ENCODE measurements at places on chromosomes 5 and 9.
A peak's percentile ranks its signal among the peaks of the same experiment; 100 is the strongest.

GRCh38 chr9:21728781-21729180, 73.7 kb upstream of the MTAP start:
- no peak for DNase-seq

DNA sequence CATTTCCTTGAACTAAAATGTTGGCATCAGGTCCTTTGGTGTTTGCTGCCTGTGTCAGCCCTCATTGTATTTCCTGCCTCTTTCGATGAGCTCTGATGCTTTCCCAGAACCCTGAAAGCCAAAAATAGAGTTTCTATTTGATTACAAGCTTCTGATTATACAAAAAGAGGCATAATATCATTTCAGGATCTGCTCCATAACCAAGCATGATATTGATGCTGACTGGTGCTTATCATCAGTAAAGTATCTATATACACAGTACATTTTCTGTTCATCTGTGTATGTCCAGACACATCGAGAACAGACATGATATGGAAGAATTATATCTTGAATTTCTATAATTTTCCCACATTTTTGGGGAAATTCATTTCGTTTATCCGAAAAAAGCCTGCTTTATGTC, 58.6 kb downstream of the SEMA6A start:
- DNase-seq, result no peak

DNA sequence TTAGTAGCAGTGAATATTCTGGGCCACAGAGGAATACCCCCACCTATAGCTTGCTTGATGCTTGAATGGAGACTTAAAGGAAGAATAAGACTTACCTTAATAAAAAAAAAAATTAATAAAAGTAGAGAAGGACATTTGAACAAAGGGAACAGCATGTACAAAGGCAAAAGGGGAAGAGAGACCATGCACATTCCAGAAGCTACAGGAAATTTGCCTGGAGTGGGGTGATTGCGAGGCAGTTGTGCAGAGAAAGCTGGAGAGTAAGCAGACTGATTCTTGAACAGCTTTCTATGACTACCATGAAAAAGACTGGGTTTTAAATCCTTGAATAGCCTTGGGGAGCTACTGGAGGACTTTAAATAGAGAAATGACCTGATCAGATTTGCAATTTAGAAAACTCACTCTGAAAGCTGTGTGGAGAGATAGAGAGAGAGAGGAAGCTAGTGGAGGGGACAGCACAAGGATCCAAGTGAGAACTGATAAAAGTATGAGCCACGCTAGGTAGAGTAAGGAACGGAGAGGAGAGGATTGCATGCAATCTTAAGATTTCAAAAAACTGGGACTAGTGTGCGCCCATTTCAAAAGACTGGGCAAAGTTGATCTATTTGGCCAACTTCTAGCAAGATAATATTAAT, 12.5 kb upstream of the SSBP2 start:
- DNase-seq, result no peak

DNA sequence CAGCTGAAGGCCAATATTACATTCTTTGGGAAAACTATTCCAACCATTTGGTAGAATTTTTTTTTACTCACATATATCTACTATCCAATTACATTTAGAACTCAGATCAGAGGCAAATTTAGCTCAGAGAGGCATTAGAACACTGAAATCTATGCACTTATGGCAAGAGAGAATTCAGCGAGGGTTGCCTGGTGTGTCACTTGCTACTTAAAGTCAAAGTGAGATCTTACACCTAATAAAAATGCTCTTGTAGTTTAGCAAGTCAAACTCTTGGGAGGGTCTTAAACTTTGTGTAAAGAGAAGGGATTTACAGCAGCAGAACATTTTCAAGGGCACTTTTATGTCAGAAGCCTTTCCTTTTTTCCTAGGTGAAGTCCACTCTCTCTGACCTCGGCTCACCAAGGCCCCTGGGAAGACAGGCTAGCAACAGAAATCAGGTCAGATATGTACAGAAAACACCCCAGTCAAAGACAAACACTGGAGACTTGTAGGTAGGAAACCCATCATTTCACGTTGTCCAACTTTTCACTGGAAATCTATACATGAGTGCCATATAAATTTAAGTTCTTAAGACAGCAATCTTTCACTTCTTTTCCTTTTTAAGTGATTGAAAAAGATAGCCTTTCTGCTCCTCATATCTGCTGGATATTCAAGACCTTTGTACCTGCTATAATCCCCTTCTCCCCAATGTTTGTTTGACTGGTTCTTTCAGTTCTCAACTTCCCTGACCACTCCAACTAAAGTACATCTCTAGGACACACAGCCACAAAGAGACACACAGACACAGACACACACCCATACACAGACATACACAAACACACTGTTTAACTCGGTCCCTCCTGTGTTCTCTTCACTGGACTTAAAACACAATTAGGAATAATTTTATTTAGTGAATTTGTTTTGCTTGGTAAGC, 635.8 kb downstream of the PDE4D start:
- no peak for DNase-seq

- no peak for DNase-seq
These were observed 4.4 kb downstream of the PHF2 start for GRCh38 chr9:93580654-93581380.

GRCh38 chr5:72291601-72292000, 28.4 kb downstream of the MRPS27 start:
- DNase-seq, result no peak

DNA sequence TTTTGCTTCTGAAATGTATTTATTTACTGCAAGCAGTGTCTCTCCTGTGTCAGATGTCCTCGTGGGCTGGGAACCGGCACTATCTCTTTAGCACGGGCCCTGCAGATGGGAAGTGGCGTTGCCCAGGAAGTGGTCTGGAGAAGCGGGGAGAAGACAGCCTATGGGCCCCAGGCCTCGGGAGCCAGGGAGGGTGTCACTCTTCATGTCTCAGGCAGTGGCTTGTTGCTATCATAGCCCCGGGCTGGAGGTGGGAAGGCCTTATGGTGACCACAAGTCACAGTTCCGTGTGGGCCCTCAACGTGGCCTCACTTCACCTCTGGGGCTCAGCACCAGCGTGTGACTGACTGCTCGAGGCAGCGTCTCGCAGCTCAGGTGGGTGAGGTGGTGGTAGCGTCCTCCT, 41.4 kb downstream of the SYK start:
- no peak for DNase-seq

GRCh38 chr9:19120877-19121276, 6.4 kb downstream of the PLIN2 start:
- DNase-seq, result no peak

DNA sequence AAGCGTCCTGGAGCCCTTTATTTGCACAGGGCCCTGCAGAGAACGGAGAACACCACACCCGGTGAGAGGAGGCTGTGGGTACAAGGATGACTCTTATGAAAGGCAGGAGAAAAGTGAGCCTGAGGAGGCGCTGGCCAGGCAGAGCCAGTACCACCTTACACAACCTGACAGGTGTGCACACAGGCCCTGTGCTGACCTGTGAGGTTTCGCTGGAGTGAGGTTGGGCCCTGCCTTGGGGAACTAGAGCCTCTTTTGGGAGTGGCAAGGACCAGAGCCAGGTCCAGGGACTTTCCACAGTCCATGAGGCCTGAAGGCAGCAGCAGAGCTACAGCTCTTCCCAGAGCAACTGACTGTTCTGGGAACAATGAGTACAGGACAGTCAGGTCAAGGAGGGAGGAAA, 3.1 kb downstream of the SRD5A1 start:
- DNase-seq, result no peak

DNA sequence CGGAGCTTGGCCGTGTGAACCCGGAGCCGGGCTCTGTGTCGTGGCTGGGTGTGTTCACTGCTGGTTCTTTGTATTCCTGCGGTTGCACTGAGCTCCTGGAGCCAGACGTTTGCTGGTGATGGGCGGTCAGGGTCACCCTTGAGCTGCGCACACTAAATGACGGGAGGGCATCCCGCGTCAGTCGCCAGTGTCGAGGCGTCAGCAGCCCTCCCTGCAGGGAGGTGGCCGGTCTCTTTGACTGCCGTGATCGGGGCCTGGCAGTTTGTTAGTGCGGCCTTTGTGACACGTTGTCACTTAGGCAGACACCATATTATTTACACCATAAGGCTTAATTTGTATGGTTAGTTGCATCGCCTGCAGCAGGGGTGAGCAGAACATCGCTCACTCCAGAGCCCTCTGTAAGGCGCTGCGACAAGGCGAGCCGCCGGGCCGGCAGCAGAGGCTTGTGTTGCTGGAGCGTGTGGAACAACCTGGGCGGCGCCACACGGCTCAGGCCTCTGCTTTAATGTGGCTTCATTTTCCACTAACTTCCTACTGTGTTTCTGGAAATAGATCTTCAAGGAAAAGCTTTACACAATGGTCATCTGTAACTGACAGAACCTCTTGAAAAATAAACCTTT, 8.3 kb downstream of the NDUFS6 start:
- DNase-seq, result no peak

DNA sequence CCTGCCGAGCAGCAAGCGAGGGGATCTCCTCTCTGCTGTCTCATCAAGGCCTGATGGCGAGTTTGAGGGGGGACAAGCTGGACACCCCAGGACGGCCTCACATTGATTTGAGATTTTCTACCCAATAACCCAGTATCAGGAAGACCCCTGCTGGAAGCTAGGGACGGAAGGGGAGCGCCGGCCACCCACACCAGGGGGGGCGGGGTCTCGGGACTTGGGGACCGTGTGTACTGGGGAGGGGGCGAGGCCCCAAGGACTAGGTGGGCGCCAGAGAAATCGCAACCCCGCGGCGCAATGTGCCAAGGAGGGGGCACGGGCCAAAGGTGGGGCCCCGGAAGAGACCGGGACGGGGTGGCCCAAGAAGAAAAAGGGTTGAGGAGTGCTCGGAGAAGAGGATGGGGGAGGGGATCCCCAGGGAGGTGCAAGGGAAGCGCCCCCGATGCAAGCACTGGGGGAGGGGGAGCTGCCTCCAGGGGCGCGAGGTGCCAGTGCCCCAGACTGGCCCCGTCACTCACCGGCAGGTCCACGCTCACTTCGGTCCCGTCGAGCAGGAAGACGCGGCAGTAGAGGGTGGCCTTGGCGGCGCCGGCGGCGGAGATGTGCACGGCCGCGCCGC, 1.1 kb downstream of the EPB41L4B start:
- no peak for DNase-seq

GRCh38 chr5:110258460-110259216, 467.8 kb downstream of the TMEM232 start:
- DNase-seq, result peak; percentile 1

DNA sequence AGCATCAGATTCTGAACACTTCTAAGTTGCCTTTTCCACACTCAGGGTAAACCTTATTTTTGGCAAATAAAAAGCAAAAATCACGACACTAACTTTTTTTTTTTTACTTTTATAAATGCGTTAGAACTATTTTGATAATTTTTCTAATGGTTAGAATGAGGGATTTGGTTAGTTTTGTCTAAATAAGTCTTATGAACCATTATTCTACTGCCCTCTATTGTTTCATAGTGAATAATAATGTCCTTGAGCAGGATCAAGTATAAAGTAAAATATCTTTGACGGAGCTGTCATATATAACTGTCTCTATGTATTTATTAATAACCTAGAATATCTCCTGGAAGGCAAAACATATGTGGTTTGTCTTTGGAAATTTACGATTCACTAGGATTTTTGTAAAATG, 631.8 kb downstream of the GABRG2 start:
- no peak for DNase-seq

DNA sequence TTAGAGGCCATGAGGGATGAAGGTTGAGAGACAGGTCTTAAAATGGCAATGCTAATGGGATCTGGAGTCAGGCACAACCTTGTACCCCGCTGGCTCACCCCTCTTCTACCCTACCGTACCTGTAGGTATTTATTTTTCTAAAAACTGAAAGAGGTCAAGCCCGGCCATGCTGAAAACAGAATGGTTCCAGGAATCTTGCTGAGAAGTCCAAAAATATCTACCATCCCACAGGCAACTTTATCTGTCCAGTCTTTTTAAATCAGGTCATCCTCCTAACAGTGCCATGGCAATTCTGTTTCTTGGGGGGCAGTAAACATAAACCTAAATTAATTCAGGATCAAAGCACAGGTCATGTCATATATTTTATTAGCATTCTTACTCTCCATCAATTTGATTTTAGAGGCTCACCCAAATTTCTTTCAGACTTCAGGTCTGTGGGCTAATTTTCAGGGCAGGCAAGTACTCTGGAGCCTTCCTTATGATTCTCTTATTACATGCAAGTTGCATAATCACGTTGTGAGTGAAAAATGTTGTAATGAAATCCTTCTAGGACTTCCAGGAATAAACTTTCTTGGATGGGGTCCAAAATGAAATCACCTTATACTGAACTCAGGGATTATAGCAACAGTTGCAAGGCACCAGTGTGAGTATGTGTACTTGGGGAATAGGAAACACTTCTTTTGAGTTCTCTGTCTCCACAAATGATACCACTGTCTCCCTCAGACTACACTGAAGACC, 102.7 kb upstream of the NREP start:
- no peak for DNase-seq

DNA sequence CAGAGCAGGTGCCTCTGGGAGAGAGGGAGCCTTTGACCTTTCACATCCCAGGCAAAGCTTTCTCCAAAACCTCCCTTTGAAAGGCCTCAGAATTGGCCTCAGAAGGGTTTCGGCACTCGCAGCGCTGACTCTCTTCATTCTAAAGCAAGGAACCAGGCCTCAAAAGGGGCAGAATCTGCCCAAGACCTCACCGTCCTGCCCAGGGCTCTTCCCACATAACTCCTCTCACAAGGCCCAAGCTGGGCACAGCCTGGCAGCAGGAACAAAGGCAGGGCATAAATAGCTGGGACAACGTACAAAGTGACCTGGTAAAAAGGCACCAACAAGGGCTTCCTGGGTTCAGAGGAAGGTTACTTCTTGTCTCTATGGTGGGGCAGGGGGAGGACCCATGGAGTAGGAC, 166.3 kb upstream of the FSTL4 start:
- DNase-seq, result no peak

DNA sequence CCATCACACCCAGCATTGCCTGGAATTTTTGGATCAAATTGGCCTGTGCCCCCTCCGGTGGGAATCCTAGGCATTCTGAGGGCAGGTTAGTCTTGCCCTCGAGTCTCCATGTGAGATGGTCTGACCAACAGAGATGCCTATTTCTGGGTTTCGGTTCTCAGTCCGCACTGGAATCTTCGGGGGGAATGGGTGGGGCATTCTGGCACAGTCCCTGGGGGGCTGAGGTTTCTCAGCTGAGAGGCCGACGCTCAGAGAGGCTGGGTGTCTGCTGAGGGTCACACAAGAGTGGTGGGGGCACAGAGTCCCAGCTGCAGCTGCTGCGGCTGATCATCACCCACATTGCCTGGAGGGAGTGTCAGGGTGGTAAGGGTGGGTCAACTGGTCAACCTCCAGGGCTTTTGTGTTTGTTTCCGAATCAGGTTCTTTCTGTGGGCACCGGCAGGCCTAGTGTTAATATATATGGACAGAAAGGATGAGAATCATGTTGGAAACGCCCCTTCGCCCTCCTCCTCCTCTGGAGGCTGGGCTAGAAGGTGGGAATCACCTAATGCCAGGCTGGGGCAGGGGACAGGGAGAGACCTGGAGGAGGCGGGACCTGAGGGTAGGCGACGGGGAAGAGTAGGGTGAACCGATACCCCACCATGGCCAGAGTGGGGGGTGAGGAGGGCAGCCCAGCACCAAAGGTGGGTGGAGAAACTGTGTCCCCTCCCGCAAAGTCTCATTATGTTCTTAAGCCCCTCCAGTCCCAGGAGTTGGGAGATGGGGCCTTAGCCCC, 149.5 kb upstream of the PHYKPL start:
- DNase-seq, result no peak

- DNase-seq, result no peak
These were observed 178.3 kb downstream of the DNAH5 start for GRCh38 chr5:13766236-13766635.
